ENCODE measurements at places on chromosomes 5 and 9.

GRCh38 chr5:82406205-82406773, 128.1 kb upstream of the RPS23 start:
- peak; percentile 91 for DNase-seq

DNA sequence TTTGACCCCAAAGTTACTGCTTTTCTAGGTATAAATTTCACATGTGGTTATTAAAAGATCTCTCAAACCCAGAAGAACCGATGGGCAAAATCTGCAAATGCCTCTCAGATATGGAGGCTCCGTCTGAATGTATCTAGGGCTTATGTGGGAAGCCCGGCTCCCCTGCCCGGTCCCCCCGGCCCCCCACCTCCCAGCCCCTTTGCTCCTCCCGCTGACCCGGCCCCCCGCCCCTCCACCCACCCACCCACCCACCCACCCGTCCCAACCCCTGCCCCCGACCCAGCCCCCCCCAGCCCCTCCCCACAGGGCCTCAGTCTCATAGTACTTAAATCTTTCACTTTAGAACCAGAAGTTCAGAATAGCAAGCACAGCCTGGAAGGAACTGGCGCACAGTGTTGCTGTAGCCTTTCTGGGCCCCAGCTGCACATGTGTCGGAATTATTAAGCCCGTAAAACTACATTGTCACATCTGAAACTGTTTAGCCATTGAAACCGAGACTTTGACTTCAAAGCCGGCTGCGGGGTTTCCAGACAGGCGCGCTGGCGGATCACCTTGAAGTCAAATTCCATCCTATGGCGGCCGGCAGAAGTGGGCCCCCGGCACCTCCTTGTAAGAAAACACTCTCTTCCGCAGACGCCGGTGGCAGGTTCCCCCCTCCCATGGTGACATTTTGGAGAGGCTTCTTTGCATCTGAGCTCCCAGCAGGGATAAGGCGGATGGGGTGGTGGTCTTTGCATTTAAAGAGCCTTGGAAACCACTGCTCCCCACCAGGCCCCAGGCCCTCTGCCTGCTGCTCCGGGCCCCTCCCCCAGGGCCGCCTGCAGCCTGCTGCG, 12.8 kb downstream of the NKD2 start:
- DNase-seq = no peak

GRCh38 chr5:173953528-173954090, 35.4 kb upstream of the C5orf47 start:
- no peak for DNase-seq

- DNase-seq = no peak
These were observed 361.6 kb upstream of the SLC30A5 start for GRCh38 chr5:68732251-68732650.

DNA sequence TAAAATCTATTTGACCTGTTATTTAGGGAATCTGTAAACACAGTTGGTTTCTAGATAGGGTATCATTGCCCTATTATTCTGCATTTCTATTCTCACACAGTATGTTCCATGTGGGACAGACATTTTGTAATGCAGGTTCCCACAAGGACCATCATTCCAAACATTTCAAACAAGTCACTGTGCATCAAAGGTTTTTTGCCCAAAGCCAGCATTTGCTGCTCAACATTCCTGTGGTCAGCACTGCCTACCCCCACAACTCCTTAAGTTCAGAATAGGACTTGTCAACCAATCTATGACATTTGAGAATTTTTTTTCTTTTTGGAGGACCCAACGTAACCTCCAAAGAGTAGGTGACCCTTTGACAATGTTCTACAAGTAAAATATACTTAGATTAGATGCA, 95.7 kb downstream of the LPAR1 start:
- DNase-seq = peak; percentile 68

DNA sequence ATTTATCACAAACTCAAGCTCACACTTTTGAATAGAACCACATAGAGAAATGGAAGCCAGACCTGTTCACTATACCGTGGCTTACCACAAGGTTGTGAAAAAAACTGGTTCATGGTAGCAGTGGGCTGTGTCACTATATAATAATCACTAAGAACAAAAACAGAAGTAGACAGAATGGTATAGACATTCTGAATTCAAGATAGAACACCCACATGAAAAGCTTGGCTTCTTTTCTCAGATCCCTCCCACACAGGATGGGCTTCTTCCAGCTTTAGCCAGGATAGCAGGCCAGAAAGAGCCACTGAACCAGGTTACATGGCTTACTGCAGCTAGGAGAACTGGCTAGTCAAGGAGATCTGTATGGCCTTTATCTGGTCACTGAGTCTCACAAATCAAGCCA, 6.1 kb upstream of the NRG2 start:
- DNase-seq = no peak

DNA sequence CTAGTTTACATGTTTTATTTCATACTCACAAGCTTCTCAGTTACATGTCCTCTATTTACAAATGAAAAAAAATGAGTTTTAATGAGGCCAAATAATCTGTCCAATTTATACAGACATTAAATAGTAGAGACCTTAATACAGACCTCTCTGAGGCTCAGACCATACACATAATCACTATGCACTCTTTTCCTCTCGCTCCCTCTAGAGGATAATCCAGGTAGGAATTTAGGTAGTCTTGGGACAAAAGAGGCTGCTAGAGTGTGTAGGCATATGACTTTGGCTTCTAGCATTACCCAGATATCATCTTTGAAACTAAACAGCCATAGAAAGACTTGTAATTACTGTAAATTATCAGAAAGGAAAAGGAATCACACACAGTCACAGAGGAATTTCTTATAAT, 444.7 kb downstream of the HINT1 start:
- DNase-seq = no peak

DNA sequence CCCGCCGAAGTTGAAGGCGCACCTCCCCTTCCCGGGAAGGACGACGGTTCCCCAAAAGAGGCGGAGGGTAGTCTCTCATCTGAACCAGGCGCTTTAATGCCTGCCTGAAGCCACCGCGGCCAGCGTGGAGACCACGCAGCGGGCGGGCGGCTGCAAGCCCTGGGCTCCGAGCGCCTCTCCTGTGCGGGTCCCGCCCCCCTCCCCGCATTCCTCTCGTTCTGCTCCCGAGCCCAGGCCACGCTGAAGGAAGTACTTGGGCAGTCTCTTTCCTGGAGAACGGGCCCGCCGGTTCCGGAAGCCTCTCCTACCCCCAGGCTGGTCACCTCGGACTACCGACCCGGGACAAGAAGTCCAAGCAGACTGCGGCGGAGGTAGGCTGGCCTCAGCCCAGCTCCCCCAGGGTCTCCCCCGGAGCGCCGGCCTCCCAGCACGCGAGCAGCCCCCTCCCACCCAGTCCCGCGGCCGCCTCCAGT, 571 bp downstream of the PPIC start:
- no peak for DNase-seq

GRCh38 chr5:128378632-128379031, 159.4 kb downstream of the FBN2 start:
- DNase-seq = no peak

DNA sequence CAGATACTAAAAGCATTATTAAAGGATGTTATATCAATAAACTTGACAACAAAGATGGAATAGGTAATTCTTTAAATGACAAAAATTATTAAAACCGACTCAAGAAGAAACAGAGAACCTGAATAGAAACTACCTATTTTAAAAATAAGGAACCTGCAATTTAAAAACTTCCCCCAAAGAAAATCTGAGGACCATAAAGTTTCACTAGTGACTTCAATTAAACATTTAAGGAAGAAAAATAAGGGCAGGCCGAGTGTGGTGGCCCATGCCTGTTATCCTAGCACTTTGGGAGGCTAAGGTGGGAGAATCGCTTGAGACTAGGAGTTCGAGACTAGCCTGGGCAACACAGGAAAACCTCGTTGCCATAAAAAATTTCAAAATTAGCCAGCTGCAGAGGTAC, 99.6 kb downstream of the FANCC start:
- DNase-seq = no peak

DNA sequence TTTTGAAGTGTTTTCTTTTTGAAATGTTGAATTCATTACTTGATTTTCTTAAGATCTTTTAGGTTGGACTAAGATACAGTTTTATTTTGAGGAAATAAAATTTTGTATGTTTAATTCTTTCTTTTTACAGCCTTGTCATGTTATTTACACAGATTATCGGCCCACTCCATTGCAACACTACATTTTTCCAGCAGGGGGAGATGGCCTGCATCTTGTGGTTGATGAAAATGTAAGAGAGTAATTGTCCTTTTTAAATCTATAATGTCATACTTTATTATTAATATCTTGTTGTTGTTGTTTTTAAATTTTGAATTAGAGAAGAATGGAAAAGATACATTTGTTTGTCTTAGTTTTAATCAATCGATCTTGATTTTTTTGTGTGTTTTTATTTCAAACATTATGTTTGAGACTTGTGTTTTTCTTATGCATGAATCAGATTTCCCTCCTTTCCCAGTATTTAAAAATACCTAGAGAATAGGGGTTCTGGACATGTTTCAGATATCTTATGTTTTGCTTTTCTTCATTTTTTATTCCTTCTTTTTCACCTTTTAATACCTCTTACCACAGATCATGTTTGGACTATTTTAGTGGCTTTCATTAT, 36.7 kb downstream of the MTREX start:
- no peak for DNase-seq

DNA sequence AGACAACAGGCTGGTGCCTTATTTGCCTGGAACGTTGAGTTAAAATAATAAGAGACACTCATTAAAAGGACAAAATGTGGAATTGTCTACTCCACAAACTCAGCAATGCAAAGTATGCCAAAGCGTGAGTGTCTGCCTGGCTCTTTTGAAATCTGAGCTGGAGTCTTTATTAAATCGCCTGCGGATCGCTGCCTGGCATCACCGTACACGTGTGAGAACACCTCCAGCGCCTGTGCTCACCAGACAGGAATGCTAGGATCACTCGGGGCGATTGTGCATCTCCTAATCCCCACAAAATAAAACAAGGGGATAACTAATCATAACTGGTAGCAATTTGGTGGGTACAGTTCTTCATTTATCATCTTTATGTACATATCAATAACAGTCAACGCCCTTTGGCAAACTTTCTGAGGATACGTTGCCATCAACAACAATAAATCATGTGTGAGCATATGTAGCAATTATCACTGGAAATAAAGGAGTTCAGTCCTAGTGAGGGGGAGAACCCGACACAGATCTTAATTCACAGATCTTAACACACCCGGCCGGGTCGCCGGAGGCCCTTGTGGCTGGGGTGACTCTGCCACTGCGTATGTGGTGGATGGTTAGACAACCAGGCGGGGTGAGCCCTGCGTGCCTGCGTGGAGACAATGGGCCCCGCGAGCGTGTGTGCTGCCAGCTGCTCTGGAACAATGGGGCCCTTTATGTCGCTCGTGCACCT, 284.9 kb upstream of the IRX1 start:
- peak; percentile 28 for DNase-seq

DNA sequence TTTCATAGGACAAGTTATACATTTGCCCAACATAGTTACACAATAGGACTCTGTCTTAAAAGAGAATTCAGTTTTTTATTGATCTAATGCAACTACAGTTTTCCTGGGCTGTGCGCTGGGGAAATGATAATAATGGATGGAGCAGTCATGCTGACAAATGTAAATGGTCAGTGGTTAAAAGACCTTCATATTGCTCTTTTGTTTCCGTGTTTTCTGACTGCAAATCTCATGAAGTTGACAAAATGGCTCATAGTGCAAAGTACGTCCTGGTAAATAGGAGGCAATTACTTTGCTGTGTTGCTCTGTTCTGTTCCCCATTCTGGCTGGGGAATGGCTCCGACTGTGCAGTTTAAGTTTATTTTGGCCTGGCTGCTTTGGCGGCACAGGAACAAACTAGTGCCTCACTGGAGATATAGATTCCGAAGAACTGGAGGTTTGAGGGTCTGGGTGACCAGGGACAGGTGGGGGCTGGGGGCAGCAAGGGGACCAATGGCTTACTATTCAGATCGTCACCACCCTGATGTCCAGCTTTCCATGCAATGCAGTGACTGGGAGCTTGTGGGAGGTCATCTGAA, 54.3 kb downstream of the PTTG1 start:
- no peak for DNase-seq

- no peak for DNase-seq
These were observed 91.6 kb upstream of the PPP1R26 start for GRCh38 chr9:135387976-135388375.

DNA sequence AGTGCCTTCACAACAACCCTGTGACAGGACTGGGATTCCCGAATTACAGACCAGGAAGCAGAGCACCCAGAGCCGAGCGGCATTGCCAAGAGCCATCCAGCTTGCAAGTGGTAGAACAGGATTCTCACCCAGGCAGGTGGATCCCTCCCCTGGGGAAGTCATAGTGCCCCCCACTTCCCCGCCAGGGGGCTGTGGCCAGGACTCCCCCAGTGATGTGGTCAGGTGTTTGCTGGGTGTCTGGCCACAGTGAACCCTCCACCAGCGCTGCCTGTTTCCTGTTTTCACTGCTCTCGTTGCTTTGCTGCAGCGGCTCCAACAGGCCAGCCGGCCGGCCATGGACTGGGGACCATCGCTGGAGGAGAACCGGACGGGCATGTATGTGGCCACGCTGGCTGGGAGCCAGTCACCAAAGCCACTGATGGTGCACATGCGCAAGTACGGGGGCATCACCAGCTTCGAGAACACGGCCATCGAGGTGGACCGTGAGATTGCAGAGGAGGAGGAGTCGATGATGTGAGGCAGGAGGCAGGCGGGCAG, 19.3 kb downstream of the SLC6A7 start:
- no peak for DNase-seq

DNA sequence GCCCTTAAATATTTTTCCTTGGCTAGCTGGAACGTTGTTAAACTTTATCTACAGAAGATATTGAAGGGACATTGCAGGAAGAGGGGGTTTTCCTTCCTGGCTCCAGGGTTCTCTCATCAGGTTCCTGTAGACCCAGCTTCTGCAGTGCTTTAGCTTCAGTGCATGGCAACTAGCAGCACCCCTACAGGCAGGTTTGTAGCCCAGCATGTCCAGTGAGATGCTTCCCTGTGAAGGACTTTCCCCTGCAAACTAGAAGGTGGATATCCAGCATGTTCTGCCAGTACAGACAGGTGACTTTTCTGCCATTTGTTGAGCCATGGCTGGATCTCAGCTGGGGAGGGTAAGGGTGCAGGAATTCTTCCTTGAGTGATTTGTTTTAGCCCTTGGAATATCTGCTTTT, 10.4 kb downstream of the CCL28 start:
- DNase-seq = no peak

- DNase-seq = no peak
These were observed 56.7 kb upstream of the GRIN3A start for GRCh38 chr9:101795147-101795546.

- no peak for DNase-seq
These were observed 119.6 kb downstream of the PRDM9 start for GRCh38 chr5:23626961-23627360.

DNA sequence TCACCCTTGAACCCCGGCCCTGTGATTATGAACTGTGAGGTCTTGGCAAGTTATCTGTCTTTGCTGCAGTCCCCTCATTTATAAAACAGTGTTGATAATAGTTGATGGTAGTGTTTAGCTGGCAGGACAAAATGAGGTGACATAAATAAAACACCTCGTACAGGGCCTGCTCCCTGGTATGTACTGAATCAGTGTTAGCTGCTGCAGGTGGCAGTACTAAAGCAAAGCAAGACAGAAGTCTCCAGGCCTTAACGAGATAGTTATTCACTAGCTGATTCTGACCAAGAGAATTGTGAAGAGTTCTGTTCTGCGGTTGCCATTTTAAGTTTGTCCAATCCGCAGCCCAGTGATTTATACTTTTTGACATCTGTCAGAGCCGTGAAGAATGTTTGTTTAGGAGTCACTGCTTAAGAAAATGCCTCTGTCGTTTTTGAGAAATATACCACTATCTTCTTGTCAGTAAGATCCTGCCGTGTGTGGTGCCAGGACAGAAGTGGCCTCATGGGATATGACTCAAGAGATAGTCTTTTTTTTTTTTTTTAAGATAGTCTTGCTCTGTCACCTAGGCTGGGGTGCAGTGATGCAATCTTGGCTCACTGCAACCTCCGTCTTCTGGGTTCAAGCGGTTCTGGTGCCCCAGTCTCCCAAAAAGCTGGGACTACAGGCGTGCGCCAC, 75.9 kb downstream of the KDM4C start:
- no peak for DNase-seq

Data from AG04449 (cell line).